ENCODE measurements at places on chromosomes 3 and 15.

DNA sequence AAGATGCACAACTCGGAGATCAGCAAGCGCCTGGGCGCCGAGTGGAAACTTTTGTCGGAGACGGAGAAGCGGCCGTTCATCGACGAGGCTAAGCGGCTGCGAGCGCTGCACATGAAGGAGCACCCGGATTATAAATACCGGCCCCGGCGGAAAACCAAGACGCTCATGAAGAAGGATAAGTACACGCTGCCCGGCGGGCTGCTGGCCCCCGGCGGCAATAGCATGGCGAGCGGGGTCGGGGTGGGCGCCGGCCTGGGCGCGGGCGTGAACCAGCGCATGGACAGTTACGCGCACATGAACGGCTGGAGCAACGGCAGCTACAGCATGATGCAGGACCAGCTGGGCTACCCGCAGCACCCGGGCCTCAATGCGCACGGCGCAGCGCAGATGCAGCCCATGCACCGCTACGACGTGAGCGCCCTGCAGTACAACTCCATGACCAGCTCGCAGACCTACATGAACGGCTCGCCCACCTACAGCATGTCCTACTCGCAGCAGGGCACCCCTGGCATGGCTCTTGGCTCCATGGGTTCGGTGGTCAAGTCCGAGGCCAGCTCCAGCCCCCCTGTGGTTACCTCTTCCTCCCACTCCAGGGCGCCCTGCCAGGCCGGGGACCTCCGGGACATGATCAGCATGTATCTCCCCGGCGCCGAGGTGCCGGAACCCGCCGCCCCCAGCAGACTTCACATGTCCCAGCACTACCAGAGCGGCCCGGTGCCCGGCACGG, 991 bp downstream of the SOX2 start:
- no peak for DNase-seq

- no peak for DNase-seq
Observed at GRCh38 chr15:69436951-69437350, 15.7 kb upstream of the RPLP1 start.

DNA sequence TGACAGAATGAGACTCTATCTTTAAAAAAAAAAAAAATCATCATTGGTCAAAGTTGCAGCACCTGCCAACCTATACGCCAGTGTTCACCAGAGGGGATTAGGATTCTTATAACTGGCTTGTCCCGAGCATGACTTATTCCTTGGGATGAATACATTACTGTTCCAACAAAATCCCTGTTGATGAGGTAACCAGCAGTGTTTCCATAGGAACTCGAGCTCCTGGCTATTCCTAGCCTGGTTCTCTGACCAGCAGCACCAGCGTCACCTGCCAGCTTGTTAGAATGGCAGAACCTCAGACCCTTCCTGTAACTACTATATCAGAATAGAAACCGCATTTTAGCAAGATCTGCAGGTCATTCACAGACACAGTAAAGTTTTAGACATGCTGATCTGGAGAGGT, 364.4 kb downstream of the PTPRG start:
- no peak for DNase-seq

DNA sequence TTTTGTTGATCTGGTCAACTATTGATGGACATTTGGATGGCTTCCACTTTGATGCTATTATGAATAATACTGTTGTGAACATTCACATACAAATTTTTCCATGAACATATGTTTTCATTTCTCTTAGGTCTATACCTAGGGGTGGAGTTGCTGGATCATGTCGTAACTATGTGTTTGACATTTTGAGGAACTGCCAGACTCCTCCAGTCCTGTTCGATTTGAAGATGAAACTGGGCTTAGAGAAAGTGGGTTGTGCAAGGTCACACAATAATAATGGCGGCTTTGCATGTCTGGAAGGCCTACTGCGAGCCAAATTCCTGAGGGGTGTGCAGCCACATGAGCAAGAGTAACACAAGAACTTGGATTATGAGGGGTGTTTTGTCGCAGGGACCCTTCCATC, 2.6 kb downstream of the TSEN2 start:
- no peak for DNase-seq

GRCh38 chr15:47212222-47213010, 504.9 kb upstream of the SEMA6D start:
- no peak for DNase-seq

GRCh38 chr3:108437439-108437838, 73.0 kb downstream of the MYH15 start:
- no peak for DNase-seq

- no peak for DNase-seq
Observed at GRCh38 chr3:113614402-113614801, 82.0 kb downstream of the USF3 start.

GRCh38 chr15:43270676-43271306, 4.1 kb upstream of the TGM5 start:
- no peak for DNase-seq

GRCh38 chr3:8773941-8774542, 4.6 kb upstream of the OXTR start:
- DNase-seq: no peak

DNA sequence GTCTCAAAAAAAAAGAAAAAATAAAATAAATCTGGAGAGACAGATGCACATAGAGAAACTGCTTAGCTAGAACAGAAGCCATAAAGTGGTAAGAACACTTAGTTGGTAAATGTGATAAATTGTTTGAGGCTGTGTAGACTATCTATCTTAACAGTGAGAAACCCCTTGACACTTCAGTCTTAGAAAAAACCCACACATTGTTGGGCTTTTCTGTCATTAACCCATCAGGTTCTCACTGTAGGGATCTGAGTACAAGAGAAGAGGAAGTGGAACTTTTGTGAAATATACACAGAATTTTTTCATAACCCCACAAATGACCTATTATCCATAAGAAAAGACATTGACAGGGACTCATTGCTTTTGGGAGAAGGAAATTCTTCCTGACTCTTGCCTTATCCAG, 24.4 kb downstream of the TP63 start:
- no peak for DNase-seq

GRCh38 chr3:170137986-170138385, 43.5 kb downstream of the PHC3 start:
- no peak for DNase-seq

DNA sequence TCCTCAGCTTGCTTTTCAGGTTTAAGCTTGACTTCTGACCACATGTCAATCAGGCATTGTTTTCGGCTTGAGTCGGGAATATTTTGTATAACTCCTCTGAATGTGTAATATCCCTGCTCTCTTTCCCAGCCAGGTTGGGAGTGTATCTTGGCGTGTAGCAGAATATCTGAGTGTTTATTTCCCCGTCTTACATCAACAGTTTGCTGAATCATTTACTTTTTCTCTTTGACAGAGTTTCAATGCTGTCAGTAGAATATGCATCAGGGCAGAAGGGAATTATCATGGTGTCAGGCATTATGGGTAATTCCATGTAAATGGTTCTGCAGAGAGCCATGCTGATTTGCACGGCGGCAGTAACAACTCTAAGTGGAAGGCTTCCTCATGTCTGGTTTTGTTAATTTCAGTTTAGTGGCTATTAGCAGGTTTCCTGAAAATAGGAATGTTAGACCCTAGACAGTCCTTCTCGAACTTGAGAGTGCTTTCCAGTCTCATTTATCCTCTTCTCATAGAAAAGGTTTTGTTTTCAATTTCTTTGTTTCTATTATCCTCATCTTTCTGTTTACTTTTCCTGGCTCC, 566.3 kb downstream of the AGBL1 start:
- no peak for DNase-seq

- no peak for DNase-seq
Observed at GRCh38 chr3:100184948-100185570, 70.8 kb upstream of the FILIP1L start.

DNA sequence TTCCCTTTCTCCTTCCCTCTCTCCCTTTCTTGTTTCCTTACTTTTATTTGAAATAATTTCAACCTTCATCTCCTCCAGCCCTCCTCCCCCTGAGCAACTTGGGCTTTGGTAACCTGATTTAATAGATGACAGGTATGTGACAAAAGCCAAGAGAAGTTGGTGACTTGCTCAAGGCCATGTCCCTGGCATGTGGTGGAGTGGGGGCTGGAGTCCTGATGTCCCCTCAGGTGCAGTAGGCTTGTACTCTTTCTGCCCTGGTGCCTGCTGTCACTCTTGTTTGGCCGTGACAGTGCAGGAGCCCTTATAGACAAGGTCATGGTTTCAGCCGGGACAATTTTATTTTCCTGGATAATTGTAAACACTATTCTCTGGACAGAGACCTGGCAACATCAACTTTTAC, 152.7 kb downstream of the SV2B start:
- no peak for DNase-seq

GRCh38 chr15:64141798-64142512, 9.6 kb upstream of the SNX22 start:
- no peak for DNase-seq

- no peak for DNase-seq
Observed at GRCh38 chr3:52800079-52800478, 5.5 kb downstream of the ITIH3 start.

GRCh38 chr3:80190051-80190450, 422.3 kb upstream of the ROBO1 start:
- peak; percentile 89 for DNase-seq

GRCh38 chr3:127955728-127956127, 40.7 kb downstream of the KBTBD12 start:
- DNase-seq: no peak

DNA sequence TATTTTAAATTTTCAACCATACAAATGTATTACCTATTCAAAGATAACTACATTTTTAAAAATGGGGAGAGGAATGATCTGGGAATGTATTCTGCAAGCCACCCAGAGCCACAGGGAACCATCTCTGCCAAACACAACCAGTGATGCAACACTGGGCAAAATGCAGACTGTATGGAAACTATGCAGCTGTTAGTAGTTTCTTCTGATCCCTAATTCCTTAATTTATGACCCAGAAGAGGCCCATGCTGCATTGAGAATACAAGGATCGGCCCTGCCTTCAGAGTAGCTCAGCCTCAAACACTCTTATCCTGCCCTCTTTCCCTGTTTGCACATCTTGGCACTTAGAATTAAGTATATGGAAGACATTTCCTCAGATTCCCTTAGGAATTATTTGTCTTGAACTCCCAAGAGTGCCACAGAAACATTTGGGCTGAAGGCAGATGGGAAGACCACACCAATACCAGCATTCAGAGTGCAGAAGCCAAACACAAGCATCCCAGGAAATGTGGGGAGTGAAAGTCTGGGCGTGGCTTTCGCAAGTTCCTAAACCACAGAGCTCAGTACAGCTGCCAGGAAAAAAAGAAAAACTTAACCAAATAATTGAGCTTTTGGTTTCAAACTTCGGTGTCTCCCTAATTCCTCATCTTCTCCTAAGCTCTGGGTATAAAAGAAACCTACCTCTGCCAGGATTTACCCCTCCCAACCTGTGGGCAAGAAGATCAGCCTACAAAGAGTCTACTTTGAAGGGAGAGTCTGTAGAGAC, 5.3 kb downstream of the SNUPN start:
- peak; percentile 22 for DNase-seq

DNA sequence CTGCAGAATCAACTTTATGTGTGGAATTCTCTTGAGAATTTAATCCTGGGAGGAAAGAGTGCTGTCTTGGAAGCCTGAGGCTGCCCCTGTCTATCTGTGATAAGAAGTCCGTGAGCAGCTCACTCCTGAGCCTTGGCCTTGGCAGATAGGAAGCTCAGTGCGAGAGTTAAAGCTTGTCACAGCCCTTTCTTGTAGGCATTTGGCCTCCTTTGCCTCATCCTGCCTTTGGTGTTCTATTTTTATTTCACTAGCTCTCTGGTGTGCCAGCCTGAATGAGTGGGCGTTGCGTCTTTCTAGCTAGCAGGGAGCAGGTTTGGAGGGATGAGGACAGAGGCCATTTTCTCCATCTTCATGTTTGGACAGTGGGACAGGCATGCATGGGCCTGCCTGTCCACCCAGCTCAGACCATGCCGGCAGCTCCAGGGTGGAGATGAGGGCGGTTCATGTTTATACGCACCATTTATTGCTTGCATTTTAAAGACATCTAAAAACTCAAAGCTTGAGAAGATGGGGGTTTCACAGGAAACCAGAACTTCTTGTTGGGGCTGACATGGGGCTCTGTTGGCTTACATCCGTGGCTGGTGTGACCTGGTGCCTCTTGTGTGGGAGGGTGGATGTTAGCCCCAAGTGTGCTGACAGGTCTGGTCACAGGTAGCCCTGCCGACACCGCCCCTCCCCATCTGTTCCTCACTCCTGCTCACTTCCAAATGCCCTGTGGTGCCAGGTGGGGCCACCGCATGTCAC, 29.8 kb downstream of the IRAK2 start:
- no peak for DNase-seq

GRCh38 chr15:33292717-33293307, 18.0 kb upstream of the RYR3 start:
- DNase-seq: peak; percentile 62

GRCh38 chr3:55264919-55265318, 222.2 kb downstream of the WNT5A start:
- DNase-seq: no peak

GRCh38 chr3:169146179-169146665, 517.3 kb downstream of the MECOM start:
- DNase-seq: peak; percentile 62

DNA sequence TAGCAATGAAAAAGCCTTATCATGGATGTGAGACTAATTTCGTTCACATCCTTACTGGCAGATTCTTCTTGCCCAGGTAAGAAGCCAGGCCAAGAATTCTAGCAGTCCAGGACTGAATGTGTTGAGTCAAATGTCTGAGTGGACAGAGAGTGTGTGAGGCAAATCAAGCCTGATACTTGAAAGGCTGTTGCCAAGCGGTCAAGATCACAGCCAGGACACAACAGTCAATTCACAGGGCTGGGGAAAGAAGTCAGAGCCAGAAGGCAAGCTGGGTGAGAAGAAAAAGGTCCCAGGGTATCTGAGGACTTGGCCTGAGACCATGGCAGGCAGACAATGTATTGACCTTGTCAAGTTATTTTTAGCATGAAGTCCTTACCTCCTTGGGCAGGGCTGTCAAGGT, 301.3 kb downstream of the ZNF385D start:
- no peak for DNase-seq

DNA sequence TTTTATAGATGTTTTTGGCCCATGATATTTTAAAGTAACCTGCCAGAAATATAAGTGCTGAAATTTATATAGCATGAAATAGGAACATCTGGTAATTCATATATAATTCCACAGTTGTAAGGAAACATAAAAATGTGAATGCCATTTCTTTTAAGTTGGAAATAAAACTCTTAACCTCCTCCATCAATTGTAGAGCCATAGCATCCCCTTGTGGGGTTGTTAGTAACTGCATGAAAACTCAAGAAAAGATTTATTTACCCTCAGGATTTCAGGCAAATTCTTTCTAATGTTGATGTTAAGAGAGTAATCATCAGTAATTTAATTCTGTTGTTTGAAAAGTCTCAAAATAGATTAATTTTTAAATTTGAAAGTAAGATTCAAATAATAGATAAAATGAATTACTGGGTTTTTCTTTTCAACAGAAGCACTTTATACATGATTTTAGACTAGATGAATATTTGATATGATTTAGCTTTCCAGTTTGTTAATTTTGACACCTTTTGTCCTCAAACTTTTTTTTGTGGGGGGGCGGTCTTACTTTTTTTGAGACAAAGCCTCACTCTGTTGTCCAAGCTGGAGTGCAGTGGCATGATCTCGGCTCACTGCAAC, 74.7 kb downstream of the RASA2 start:
- peak; percentile 25 for DNase-seq

- DNase-seq: no peak
Observed at GRCh38 chr3:118587037-118587741, 447.5 kb downstream of the IGSF11 start.

- DNase-seq: no peak
Observed at GRCh38 chr15:45631776-45632175, 3.1 kb upstream of the SQOR start.

GRCh38 chr3:113065336-113065735, 74.6 kb downstream of the GTPBP8 start:
- no peak for DNase-seq

Measured in brain microvascular endothelial cell (primary cell).